ENCODE measurements at places on chromosomes 5 and 9.

- DNase-seq = no peak
These were observed 164.2 kb downstream of the AUH start for GRCh38 chr9:91197232-91198181.

DNA sequence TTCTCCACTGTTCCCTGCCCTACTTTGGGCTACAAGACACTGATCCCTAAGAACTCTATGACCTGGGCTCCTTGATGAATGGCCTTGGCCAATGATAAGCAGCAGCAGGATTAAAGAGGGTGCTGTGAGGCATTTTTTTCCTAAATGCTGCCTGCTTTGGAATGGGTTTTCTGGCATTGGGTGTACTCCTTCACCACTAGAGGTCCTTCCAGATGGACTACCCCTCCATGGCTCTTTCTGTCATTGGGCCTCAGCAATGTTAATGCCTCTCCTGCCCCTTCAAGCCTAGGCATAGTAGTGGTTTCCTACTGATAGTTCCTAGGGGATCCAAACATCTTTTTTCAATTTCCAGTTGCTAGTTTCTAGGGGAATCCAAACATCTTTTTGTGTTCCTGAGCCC lies 319.3 kb upstream of the RPS23 start:
- no peak for DNase-seq

- no peak for DNase-seq
These were observed 43.5 kb upstream of the PCAT7 start for GRCh38 chr9:94511134-94511954.

DNA sequence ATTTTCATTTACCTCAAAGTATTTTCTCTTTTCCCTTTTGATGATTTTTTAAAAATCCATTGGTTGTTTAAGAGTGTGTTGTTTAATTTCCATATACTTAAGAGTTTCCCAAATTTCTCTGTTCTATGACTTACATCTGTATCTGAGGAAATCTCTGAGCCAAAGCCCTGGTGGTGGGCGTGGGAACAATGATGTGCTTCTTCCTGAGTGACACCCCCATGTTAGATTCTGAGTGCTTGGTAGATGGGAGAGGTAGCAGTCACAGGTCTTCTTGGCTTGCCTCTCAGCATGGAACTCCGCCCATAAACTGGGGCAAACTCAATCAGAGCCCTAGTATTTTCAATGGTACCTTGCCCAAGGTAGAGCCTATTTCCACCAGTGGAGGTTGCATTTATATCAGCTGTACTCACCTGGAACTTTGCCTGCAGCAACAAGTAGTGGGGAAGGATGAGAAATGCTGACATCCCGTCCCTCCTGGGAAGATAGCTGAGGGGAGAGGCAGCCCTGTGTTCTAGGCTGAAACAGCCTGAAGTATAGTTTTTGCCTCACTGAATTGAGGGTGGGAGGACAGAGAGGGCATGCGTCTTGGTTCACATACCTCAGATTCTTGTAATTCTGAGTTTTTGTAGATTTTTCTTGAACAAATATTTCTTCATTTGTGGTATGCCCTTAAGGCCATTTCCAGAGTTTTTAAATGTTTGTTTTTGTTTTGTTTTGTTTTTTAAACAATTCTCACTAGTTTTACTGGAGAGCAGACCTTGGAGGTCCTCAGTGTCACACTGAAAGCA lies 26.4 kb downstream of the C9orf43 start:
- no peak for DNase-seq

DNA sequence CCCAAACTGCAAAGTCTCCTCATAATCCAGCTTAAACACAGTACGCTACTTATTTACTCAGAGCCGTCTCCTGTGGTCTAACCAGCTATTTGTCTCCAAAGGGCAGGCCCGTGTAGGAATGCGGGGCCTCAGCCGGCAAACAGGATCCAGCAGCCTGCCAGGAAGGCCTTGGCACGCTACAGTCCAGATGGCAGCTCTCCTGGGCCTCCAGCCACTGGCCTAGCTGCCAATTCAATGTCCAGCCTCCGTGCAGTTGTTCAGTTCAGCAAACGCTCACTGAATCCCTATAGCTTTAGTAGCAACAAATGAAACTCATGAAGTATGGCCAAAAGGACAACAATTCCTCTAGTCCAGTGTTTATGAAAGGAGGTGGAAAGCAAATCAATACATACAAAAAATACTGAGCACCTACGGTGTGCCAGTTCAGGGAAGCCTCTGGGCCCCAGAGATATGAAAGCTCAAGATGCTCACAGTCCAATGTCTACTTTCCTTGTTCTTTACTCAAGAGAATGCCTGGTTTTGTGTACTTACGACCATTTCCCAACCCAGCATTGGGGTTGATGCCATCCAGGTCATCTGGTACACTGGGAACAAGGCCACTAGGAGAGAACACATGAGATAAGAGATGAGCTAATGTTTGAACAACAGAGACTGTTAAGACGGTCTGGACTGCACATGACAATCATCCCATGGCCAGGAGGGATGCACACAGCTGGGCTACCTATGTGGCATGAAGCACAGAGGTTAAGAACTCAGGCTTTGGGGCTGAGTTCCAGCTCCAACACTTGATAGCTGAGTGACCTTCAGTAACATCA lies 8.3 kb downstream of the CDK5RAP2 start:
- DNase-seq = no peak

DNA sequence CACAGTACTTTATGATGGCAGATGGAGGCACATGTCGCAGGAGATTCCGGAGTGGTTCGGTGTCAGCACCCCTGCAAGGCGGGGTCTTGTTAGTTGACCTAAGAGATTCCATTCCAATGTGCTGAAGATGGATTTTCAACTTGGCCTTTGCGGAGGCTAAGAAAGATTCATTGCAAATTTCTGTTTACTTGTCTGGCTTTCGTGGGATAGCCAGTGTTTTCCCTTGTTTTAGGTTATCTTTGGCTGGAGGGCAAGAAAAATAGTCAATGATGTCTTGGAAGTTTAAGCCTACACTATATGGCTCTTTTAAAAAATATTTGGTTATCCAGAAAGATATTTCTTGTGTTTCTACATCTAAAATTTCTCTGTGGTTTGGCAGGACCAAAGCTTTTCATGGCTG lies 123.6 kb upstream of the PTCH1 start:
- no peak for DNase-seq
